ENCODE measurements at places on chromosomes 6 and 20.

DNA sequence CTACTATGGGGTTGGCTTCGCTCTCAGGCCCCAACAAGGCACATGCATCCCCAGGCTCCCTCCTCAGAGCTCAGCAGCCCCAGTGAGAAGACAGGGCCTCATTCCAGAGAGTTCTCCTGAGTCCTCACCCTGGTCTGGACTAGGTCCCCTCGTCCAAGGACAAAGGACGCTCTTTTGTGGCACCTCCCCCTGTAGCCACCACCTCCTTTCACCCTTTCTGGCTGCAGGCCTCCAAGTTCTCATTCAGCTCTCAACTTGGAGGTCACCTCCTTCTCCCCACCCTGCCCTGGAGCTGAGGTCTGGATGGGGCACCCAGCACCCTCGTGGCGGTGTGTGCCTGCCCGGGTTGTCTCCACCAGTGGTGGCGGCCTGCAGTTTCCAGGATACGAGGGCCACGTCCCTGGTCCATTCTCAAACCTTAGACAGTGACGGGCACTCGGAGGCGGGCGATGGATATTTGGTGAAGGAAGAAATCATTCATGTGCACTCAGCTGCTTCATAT lies 2.5 kb downstream of the UNC93A start:
- DNase-seq, result no peak

GRCh38 chr20:22909436-22909835 lies 125.7 kb upstream of the SSTR4 start:
- no peak for DNase-seq

DNA sequence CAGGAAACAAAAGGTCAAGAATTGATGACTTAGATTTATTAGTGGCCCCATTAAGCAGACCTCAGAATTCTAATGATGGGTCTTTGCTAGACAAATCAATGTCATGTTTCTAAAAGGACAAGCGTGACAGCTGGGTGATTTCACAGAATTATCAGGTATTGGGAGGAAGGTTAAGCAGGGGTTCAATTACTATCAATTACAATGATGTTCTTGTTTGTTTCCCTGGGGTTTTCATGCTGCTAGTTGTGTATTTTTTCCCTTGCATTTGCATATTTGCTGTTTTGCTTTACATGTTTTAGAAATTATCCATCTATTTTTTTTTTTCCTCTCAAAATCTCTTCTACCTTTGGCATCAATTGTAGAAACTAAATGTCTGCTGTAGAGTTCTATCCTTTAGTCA lies 27.9 kb downstream of the GNAS start:
- no peak for DNase-seq

DNA sequence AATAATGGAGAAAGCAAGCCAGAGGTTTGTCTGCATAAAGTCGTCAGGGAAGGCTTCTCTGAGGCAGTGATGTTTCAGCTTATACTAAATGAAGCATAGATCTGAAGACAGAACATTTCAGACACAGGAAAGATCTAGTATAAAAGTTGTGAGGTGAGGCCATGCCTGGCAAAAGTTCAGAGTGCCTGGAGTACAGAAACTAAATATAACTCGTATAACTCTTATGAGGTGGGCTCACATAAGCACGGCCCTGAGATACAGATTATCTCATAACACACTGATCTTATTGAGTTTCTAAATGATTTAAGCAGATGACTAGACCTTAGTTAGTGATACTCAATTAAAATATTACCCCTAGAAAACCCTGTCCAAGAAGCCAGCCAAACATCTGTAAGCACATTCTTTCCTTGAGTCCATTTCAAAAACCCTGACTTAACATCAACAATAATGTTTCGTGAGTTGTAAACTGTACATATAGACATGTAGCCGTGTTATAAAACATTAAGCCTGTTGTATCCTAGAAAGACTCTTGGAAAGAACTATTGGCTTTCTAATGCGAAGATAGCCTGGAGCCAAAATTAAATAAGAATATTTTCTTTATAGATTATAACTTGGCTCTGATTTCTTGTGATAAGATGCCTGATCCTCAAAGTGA lies 667.6 kb downstream of the TENT5A start:
- DNase-seq, result no peak

DNA sequence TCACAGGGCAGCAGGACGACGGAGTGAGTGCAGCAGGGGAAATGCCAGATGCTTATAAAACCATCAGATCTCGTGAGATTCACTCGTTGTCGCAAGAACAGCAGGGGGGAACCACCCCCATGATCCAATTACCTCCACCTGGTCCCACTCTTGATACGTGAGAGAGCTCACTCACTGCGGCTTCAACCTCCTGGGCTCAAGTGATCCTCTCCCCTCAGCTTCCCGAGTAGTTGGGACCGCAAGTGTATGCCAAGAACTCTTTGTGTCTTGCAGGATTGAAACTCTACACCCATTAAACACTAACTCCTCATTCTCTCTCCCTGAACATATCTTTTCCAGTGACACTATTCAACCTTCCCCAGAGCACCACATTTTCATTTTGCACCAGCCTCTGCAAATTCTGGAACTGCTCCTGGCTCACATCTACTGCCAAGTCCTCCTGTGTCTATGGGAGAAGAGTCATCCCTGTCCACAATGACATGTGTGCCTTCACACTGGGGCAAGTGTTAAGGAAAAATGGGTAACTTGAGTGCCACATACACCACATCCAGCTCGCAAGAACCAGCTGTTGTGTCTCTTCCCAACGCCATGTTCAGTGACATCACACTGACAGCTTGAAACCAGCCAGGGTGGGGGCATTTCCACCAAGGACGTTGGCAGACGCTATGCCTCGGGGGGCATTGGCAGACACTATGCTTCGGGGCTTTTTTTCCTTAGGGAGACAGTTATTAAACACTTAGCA lies 14.7 kb upstream of the TAF4 start:
- DNase-seq, result no peak

GRCh38 chr6:156954191-156954590 lies 177.0 kb downstream of the ARID1B start:
- no peak for DNase-seq

DNA sequence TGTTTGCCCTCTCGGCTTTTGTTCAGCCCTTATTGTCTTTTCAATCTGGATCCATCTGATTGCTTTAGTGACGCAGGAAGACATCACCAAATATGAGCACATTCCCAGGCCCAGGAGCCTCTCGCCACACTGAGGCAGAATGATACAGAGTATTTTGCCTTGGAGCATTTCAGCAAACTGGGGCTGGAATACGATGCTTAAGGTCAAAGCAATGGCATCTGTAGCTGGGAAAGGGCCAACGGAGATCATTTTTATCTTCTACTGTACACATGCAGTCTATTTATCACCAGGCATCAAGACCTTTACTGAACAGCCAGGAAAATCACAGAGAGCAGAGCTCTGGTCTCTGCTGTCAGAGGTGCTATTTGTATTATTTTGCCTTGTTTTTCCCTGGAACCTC lies 655.3 kb downstream of the RNF144B start:
- DNase-seq, result no peak

- no peak for DNase-seq
Observed at GRCh38 chr6:118370722-118371121, 177.4 kb upstream of the PLN start.

GRCh38 chr6:121608270-121608669 lies 172.8 kb downstream of the GJA1 start:
- no peak for DNase-seq

DNA sequence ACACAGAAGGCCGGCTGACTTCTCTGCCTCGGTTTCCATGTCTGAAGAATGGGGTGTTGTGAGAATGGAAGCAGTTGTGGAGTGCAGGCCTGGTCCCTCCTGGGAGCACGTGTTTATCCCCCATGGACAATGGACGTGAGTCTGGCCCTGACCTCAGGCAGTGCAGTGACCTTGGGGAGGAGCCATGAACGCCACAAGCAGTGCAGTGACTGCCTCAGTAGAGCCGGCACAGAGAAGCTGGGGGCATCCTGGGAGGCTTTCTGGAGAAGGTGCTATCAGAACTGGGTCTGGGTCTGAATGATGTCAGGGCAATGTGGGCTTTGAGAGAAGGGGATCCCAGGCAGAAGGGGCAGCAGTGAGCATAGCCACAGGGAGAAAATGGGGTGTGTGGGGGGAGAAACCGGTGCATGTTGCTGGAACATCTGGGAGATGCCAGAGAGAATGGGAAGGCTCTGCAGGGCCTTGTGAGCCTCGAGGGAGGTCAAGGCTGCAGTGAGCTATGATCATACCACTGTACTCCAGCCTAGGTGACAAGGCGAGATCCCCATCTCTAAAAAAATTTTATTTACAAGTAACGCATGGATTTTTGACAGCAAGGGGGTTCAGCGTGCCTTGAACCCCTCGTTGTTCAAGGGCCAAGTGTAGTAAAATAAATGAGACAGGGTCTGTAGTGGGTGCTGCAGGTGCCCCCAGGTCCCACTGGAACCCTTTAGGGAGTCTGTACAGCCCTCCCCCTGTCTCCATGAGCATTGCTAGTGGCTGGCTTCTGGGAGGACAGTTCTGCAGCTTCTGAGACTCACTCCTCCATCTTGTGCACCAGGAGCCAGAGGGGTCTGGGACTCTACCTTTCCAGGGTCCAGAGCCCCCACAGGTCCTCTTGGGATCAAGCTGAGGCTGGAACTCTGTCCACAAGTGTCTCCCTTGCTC lies 27.0 kb upstream of the ZBP1 start:
- DNase-seq, result no peak

- DNase-seq, result no peak
Observed at GRCh38 chr20:46592580-46593362, 42.3 kb upstream of the OCSTAMP start.

DNA sequence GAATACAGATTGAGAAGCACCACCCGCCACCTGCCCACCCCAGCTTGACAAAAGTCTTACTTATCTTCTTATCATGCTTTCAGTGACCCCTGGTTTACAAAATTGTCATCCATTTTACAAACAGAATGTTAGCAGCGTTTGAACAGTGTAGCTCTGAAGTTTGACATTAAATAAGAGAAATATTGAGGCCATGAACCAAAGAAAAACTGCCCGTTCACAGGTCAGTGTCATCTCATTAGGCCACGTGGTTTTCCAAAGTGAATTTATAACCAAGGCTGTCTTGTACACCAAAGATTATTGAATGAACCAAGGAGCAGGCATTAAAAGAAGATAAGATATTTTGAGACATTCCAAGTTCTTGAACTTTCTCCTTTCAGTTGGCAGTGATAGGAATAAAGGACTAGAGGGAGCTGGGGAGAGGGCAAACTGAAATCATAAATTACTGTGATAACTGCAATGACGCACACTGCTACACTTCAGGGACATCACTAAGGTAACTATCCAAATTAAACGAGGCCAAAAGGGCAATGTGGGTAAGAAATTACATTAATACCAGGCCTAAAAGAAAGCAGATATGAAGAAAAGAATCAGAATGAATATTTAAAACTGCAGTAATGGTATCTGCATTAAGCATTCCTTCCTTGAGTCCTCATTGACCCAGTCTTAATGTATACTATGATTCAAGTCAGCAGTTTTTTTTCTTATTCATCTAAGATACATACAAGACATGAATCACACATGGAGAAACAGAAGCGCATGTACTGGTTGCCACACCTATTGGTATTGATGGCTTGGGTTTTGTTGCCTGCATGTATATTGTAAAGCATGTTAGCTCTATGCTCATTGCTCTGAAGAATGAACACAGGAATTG lies 159.8 kb upstream of the ARG1 start:
- no peak for DNase-seq

GRCh38 chr6:110048221-110048875 lies 70.2 kb downstream of the GPR6 start:
- no peak for DNase-seq

GRCh38 chr6:40308533-40309306 lies 278.4 kb downstream of the LRFN2 start:
- DNase-seq, result no peak

DNA sequence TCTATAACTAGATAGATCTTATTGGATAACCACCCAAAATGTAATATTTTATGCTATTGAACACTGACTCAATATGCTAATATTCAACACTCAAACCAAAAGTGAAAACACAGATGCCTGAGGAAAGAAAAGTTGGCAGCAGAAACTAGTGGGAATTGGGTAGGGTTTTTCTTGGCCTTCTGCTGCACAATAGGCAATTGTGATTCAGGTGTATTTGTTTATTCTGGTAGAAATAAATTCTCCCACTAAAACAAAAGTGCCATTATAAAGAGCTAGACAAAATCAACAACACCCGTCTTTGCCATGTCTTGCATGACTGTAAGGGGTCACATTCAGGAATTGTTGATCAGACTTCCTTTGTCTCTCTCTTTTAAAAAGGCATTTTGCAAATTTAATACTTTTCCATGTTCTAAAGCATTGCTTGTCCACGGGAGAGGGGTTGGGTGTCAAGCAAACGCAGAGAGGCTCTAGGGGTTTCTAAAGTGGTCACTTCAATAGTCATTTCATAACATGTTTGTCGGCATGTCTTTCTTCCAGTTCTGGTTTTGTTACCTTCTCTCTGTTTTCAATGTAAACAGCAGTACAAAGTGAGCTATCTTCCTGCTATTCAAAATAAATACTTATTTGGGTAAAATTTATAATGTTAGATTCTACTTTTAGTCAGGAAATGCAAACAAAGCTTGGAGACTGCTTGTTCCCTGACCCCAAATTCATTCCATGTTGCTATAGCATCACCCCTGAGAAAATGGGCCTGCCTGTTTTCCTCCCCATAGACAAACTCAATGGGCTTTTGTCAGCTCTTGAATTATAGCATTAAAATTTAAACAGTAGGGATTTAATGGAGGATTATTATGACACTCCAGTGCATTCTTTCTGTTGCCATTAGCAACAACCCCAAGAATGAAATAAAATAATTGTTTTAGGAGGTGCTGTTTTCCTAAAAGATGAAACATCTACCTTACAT lies 217.0 kb upstream of the CCN2 start:
- DNase-seq, result peak; percentile 15

GRCh38 chr6:52512199-52512598 lies 64.7 kb downstream of the TRAM2 start:
- no peak for DNase-seq

DNA sequence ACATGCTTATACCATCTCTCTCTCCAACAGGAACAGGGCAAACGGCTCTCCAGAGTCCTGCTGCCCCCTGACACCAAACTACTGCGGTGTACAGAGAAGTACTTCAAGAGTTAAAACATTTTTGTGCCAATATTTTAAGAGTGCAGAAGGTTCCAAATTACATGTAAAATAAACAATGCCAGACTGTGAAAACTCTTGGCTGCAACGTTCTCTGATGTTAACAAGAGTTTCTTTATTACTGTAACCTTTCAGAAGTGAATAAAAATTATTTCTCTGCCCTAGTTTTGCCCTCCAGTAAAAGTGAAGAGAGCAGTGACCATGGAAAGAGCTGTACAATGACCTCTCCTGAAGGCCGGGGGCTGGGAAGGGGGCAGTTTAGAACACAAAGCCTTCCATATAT lies 41.4 kb upstream of the FAM83C start:
- no peak for DNase-seq

DNA sequence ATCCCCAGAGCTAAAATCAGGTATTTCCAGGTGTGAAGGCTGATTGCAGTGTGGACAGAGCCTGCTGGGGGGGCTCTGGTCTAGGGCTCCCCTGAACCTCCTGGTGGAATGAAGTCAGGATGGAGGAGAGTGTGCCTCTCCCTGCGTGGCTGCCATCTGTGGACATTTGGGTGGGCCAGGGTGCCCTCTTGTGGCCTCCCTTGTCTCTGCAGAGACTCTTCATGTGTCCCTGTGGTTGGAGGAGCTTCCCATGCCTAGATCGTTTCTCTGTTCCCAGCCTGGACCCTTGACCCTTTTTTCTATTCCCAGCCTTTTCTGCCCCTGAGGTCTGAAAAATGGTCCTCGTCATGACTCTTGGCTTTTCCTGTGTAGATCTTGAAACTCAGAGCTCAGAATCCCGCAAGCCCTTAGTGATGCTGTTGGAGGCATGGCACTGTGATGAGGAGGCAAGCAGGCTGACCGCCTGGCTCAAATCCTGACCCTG lies 9.9 kb upstream of the PSMF1 start:
- no peak for DNase-seq

GRCh38 chr20:46349035-46349741 lies 40.9 kb upstream of the CDH22 start:
- no peak for DNase-seq

GRCh38 chr6:33147807-33148666 lies 44.2 kb downstream of the COL11A2 start:
- DNase-seq, result no peak
